Effector memory CD8-positive, alpha-beta T cell (primary cell): ENCODE measurements at places on chromosomes 12 and 14.

GRCh38 chr12:79200176-79200575 is 335.6 kb downstream of the SYT1 start:
- DNase-seq: no peak

GRCh38 chr12:56589783-56590182 is 40.3 kb downstream of the BAZ2A start:
- DNase-seq: no peak

DNA sequence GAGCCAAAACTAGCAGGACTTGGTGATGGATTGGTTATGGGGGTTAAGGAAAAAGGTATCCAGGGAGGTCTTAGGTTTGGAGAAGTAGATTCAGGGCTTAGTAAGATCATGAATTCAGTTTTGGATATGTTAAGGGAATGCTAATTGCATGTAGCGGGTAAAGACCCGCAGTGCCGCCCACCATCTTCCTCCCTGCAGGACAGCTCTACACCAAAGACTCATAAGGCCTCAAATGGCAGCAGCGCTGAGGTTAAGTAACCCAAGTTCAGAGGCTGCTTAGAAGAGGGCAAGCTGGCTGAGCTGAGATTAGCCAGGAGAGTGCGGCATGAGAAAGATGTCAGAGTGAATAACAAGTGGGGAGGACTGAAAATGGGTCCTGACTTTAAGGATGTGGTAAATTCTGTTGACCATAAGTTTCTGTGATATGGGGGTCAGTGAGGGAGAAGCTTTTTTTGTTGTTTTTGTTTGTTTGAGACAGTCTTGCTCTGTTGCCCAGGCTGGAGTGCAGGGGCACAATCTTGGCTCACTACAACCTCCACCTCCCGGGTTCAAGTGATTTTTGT is 26.2 kb downstream of the RAD9B start:
- DNase-seq: no peak

GRCh38 chr12:82800185-82800584 is 113.5 kb downstream of the TMTC2 start:
- DNase-seq: no peak

DNA sequence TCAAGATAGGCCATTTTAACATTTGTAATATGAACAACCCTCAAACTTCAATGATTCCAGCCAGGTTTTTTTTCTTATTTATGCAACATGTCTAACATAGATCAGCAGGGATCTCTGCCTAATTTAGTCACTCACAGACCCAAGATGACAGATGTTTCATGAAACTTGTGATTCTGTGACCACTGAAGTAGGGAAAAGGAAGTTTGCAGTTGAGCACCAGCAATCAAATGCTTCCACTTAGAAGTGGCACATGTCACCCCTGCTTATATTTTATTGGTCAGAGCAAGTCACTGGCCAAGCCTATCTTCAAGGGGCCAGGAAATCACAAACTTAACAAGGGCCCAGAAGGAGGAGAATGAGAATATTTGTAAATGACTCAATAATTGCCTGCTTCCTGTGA is 150.6 kb downstream of the BCAT1 start:
- DNase-seq: no peak

DNA sequence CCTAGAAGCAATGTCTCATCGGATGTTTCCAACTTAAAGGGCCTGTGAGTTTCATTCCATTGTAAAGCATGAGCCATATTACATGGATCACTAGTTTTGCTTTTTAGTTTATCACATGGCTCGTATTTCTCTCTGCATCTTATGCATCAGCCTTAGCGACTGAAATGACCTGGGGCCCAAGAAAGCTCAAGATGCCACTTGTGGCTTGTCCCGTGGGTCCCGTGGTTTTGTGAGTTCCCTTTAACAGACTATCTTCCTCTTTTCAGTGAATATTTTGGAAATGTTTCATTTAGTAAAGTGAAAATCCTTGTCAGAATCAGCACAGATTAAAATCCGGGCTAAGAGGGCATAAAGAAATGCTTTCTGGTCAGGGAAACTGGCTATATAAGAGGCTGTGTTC is 86.2 kb upstream of the PPM1H start:
- DNase-seq: no peak

DNA sequence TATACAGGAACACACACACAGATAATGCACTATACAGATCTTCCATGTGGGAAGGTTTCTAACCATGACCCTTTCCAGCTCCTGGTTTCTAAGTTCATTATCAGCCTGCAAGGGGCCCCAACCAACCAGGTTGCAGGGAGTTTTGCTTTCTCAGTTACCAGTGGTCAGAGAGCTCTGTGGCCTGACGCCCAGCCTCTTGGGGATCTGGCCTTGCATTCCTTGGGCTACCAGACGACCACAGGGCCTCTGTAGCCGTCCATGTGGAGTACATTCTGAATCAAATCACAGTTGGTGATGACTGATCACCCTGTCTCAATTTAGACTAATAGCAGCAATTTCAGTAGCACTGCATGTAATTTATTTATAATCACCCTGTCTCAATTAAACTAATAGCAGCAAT is 47.5 kb downstream of the PAH start:
- DNase-seq: no peak

DNA sequence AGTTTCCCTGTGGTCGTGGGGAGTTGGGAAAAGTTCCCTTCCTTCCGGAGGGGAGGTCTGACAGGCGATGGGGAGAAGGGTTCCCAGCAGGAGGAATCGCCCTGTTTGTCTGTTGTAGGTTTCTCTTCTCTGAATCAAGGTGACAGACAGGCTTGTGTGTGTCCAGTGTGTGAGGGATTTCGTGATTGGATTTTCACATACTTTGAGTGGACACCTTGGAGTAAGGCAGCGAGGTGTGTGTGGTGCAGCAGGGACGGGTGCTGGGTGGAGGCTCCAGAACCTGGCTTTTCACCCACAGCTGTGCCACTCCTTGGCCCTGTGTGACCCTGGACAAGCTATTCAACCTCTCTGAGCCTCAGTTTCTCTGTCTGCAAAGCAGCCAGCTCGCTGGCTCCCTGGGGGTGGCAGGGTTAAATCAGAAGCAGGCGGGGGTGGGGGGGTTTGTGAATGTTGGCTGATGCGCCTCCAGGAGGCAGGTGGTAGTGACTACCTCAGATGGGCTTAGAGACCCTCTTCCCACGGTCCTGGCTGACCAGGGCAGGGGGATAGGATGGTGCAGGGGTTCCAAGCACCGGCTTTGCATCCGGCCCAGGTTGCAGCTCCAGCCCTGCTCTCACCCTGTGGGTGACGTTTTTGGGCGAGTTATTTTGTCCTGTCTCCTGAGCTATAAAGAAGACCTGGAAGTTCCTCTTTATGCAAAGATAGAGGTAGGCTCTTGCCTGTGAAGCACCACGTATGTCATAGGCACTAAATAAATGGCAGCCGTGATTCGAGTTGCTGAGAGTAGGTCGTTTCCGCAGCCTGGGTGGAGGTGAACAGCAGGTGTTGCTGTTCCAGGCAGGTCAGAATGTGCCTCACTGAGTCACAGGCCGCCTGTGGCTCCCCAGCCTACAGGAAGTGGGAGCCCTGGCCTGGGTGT is 679 bp downstream of the BDKRB2 start:
- DNase-seq: no peak

- no peak for DNase-seq
Observed at GRCh38 chr12:77995436-77996167, 164.9 kb downstream of the NAV3 start.

DNA sequence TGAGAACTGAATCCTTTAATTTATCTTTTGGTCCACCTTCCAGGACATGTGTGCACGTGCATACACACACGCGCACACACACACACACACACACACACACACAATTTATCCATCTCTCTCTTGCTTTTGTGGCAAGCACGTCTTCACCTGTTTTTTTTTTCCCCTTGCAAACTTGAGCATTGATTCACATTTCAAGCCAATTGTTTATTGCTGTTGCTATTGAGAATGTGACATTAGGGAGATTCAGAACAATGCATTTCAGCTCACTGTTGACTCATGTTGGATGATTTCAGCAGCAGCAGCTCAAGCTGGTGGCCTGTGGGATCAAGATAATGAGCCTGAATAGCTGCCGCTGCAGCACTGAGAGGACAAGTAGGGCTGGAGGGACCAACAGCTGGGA is 128.9 kb downstream of the SNAPC1 start:
- DNase-seq: no peak

GRCh38 chr12:79252358-79253075 is 387.9 kb downstream of the SYT1 start:
- no peak for DNase-seq

- DNase-seq: no peak
Observed at GRCh38 chr12:26524862-26525465, 308.0 kb downstream of the ITPR2 start.

GRCh38 chr12:79895071-79895470 is 39.8 kb downstream of the PPP1R12A start:
- no peak for DNase-seq

DNA sequence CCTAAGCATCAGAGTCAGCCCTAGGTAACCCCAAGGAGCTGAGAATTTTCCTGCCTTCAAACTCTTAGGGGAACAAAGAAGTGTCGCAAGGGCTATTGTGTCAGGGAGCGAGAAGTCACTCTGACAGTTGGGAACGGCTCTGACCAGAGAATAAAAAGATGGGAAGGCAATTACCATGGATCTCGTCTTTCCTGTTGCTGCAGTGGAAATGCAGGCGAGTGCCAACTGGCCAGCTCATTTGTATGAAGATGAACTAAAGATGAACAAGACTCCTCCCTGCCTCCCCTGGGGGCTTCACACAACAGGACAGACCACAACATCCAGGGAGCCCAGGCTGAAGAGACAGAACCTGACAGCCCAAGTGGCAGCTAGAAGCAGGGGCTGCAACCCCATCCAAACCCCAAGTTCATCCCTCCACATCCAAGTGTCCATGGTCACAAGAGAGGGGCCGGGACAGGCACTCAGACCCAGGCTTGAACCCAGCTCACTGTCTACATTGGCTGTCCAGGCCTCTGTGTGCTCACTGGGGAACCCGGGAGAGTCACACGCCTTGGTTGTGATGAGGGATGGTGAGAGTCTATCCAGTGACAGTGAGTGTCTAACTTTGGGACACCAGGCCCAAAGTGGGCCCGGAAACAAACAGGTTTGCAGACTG is 322.4 kb downstream of the BCL11B start:
- DNase-seq: no peak

- DNase-seq: no peak
Observed at GRCh38 chr12:2027351-2027750, 23.1 kb upstream of the DCP1B start.

GRCh38 chr12:117033382-117034221 is 65.6 kb downstream of the TESC start:
- DNase-seq: no peak

DNA sequence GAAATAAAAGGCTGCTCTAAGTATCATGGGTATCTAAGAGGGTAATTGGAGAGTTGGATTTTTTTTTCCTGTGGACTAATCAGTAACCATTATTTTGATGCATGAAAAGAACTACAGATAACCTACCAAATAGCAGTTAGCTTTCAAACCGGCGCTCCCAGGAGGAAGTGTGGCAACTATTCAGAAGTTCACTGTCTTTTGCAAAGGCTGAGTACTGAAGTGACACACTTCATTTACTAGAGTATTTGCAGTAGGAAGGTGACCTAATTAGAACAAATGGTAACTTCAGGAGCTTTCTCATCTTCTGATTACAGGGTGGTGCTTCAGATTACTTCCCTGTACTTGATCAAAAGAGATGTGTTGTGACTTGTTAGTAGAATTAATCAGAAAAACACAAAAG is 87.7 kb downstream of the PELI2 start:
- no peak for DNase-seq

- no peak for DNase-seq
Observed at GRCh38 chr14:80636071-80636470, 305.5 kb downstream of the CEP128 start.

DNA sequence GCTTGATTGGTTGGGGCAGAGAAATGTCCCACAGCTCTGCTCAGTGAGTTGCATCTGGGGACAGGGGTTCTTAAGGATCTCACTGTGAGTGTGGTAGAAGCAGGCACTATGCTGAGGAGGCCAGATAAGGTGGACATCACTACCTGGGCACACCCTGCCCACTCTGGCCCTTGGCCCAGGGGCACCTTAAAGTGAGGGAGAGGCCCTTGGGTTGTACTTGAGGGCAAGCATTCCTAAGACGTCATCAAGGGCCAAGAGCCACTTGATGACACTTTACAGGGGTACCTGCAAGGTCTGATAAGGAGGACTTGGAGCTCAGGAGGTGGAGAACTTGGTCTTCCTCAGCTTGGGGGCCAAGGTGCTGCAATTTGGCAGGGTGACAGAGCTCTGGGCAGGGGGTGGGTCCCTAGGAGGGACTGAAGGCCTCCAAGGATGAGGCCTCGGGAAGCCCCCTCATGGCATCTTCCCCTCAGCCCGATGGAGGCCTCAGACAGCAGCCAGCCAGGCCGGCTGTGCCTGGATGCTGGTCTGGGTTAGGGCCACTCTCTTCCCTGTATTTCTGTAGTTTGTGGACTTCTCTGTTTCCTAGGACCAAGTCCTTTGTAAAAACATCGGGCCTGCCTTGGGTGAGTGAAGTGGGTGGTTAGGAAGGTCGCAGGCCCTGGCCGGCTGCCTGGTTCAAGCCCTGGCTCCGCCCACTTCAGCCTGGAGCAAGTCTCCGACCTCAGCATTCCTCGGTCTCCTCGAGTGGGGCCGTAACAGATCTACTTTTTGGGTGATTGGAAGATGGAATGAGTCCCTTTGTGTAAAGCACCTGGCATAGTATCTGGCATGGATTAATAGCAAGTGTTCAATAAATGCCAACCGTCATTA is 24.8 kb downstream of the GPR68 start:
- DNase-seq: no peak

DNA sequence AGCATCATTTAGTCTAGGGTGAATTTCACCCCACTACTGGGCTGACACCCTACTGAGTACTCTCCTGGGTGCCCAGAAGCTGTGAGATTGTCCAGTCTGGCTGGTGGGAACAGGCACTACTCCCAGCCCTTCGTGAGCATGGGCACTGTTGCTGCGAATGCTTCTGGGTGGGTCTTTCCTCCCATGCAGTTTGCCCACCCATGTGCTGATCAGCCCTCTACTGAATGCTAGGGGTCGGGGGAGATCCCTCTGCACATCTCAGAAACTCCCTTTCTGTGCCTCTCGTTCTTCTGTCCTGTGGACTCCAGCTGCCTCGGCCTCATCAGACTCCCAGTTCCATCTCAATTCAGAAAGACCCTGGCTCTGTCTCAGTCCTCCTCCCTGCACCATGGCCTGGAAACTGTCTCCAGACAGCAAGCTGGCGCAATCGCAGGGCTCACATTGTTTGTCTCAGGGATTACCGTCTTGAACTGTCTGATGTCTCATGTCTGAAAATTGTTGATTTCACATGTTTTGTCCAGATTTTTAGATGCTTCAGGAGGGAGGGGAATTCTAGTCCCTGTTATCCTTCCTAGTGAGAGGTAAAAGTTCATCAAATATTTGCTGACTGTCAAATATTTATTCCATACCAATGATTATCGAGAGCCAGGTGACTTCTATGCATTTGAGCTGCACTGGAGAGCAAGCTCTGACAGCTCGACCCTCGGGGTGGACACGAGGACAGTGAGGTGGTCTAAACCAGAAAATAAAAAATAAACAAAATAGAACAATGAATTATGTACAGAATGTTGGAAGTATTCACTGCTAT is 316.6 kb upstream of the RTL1 start:
- no peak for DNase-seq

GRCh38 chr14:37972941-37973887 is 234.5 kb upstream of the SSTR1 start:
- DNase-seq: no peak

GRCh38 chr14:87397499-87397898 is 595.5 kb downstream of the GALC start:
- no peak for DNase-seq

- DNase-seq: no peak
Observed at GRCh38 chr14:28813810-28814209, 47.2 kb downstream of the FOXG1 start.

GRCh38 chr12:71636704-71637115 is 26.9 kb downstream of the ZFC3H1 start:
- peak; percentile 18 for DNase-seq

- DNase-seq: no peak
Observed at GRCh38 chr14:72753044-72753710, 140.7 kb downstream of the DPF3 start.
